ENCODE measurements at places on chromosomes 7 and 10.

DNA sequence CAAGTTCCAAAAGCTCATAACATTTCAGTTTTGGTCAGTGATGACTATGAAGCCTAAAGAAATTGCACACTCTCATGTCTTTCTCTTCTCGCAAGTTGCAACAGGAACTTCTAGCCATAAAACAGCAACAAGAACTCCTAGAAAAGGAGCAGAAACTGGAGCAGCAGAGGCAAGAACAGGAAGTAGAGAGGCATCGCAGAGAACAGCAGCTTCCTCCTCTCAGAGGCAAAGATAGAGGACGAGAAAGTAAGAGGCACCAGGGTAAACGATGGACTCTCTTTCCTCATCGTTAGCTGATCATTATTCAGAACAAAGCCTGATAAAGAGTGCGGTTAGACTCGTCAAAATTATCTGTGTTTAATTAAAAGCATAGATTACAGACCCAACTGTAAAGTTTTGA is 94.7 kb downstream of the HDAC9 start:
- peak; percentile 29 for DNase-seq

DNA sequence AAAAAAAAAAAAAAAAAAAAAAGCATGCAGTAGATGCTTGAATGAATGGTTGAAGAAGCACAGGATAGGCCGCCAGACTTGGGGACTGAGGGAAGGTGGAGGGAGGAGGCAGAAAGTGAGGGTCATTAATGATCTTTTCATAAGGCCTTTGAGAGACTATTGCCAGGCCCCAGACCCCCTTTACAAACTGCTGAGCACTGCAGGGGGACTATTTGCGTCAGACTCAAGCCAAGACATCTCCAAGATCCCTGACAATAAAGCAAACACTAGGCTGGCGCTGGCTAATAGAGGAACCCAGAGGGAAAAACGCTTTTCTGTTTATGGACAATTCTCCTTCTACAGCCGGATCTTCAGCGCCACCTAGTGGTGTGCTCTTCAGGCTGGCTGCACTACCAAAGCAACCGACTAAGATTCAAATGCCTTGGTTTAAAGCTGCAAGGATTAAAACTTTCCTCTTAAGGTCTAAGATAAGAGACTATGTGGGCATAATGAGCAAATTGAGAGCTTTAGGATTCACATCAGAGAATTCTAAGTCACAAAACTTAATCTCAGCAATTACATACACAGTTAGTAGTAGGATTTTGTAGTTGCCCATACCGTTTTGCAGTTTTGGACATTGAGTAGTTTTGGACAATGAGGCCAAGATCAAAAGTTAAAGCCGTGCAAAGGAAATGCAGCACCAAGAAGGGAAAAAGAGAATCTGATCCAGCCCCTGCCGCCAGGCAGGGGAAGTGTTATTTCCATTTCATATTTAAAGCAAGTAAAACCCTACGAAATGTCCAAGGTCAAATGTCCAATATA is 17.9 kb upstream of the AGK start:
- peak; percentile 86 for DNase-seq

GRCh38 chr7:133117452-133117851 is 35.6 kb upstream of the CHCHD3 start:
- DNase-seq: no peak

GRCh38 chr10:3807211-3807927 is 22.4 kb upstream of the KLF6 start:
- DNase-seq: no peak

GRCh38 chr10:29841724-29842649 is 207.2 kb upstream of the SVIL start:
- peak; percentile 70 for DNase-seq

GRCh38 chr7:80623503-80624252 is 14.8 kb upstream of the CD36 start:
- no peak for DNase-seq

DNA sequence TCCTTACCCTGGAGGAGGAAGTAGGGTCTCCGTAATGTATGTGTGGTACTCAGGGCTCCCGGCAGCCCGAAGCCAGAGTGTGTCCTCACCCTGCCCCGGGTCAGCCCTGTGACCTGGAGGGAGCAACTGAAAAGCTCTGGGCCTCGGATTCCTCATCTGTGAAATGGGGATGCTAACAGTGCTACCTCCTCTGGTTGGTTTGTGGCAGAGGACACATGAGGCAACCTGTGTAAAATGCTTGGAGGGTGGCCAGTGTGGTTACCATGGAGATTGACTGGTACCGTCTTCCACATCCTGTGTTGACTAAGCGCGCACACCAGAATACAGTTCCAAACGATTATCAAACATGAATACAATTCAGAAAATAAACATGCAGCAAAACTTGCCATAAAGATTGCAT is 163.8 kb upstream of the KLF6 start:
- no peak for DNase-seq

GRCh38 chr7:47543714-47544113 is 38.2 kb downstream of the TNS3 start:
- no peak for DNase-seq

DNA sequence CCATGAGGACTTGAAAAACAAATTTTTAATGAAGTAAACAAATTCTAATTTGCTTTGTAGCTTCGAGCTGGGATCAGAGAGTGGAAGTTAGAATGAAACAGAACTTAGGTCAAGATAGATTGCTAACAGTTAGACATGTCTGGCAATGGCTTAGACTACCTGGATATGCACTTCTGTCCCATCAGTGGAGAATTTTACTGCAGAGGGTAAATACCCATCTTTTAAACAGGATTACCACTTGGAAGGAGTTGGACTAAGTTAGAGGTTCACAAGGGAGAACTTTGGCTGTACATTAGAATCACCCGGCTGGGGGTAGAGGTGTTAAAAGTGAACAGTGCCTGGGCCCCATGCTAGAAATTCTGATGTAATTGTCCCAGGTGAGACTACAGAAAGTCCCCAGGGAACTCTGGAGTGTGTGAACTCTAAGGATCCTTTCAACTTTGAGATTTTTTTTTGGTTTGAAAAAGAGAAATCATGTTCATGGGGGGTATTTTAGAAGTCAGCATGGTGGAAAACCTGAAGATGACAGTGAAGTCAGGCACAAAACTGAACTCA is 35.5 kb downstream of the ENTPD1 start:
- no peak for DNase-seq

GRCh38 chr7:19754521-19755116 is 18.8 kb downstream of the TMEM196 start:
- no peak for DNase-seq

GRCh38 chr7:4931943-4932342 is 27.0 kb downstream of the MMD2 start:
- no peak for DNase-seq

DNA sequence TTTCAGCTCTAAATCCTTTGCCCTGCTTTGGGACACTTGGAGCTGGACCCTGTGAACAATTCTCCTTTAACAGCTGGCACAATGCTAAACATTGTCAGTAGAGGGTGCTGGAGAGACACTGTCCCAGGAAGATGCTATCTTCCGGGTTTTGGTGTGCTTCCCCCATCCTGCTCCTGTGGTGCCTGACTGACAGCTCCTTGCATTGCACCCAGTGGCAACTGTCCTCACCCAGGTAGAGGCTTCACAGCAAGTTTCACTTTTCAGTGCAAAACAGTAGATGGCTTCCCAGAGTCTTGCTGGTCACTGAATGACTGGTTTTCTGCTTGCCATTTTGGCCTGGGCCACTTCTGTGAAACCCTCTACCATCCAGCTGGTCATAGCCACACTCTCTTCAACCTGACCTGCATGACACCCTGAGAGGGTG is 77.3 kb downstream of the CDC14C start:
- DNase-seq: no peak

- no peak for DNase-seq
Measured at GRCh38 chr10:112313911-112314310, 30.7 kb downstream of the TECTB start.

- no peak for DNase-seq
Measured at GRCh38 chr10:5827841-5828240, 14.6 kb upstream of the GDI2 start.

DNA sequence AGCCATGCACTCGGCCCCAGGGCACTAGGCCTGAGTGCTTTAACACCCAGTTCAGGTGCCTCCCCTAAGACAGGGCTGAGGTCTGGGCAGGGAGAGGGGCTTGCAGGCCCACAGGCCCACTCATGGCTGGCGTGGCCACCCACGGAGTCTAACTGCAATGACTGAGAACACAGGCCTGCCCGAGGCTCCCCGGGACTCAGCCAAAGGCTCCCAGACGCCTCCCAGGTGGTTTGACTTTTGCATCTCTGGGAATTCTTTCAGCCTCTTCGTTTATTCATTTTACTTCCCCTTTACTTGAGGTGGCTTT is 37.3 kb downstream of the PTPRN2 start:
- DNase-seq: no peak

GRCh38 chr10:37314862-37315261 is 189.5 kb downstream of the ANKRD30A start:
- no peak for DNase-seq

DNA sequence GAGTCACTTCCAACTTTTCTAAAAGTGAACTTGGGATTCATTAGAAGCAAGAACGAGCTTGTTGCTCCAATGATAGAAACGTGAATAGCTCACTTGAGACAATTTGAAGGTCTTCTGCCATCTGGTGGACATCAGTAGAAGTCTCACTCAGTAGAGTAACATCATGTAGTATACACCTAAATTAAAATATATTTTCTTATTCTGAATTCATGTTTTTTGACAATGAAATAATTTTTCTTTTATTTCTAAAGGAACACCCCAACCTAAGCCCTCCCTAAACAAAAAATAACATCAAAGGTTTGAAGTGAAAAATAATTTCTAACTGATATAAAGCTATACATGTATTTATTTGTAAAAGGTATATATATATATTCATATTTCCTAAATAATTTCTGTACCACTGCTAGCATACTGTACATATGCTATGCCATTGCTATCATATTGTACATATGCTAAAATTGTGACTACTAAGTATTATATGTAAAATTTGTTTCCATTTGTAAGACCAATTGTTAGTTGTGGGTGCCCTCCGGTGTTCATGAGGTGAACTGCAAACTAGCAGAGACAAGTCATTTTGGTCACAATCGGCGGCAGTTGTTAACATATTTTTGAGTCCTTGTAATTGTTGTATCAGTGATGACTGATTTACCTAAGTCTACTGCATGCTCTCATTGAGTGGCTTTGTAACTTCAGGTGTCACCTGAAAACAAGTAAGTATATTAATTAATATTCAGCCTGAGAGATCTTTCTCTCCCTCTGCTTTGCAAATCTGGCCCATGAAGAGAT is 121.9 kb downstream of the PTPRZ1 start:
- peak; percentile 73 for DNase-seq
